ENCODE measurements at places on chromosomes 13 and 19. TPM values are rescaled to one million over a fixed set of nuclear protein-coding genes. Genes with fewer than 3 reads are reported as not detected.

The NMRK2 gene
- not detected for total RNA-seq

The FGF21 gene
- not detected for total RNA-seq

The PLPPR2 gene
- 22.4 TPM for total RNA-seq

The IQCN gene
- total RNA-seq, result 0.30 TPM

The SRRM5 gene
- total RNA-seq, result 0.05 TPM

Measured in smooth muscle cell of the umbilical artery (primary cell).